HAP-1 (cell line): ENCODE measurements at places on chromosomes 4 and X.

- DNase-seq = no peak
These were observed 276.1 kb downstream of the NR3C2 start for GRCh38 chr4:148166132-148166591.

DNA sequence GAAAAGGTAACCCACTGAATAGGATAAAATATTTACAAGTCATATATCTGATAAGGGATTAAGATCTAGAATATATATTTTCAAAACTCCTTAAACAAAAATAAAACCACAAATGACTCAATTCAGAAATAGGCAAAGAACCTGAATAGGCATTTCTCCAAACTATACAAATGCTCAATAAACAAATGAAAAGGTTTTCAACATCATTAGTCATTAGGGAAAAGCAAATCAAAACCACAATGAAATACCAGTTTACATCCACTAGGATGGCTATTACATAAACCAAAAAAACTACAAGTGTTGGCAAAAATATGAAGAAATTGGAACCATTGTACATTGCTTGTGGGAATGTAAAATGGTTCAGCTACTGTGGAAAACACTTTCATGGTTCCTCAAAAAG lies 167.0 kb upstream of the GALNT7 start:
- DNase-seq = no peak

DNA sequence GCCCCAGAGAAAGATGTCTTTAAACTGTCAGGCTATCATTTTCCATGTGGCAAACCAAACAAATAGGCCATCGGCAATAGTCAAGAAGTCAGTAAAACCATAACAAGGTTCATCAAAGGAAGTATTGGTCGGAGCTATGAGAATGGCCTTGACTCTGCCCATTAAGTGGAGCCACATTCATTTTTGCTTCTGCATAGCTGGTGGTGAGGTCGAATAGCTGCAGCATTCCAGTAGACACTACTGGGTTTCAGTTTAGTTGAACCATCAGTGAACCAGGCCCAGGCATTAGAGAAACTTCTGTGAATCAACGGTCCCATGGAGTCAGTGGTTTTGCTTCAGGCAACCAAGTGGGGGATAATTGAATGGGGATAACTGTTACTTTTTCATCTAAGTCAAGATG lies 92.0 kb upstream of the MED14 start:
- DNase-seq = no peak

DNA sequence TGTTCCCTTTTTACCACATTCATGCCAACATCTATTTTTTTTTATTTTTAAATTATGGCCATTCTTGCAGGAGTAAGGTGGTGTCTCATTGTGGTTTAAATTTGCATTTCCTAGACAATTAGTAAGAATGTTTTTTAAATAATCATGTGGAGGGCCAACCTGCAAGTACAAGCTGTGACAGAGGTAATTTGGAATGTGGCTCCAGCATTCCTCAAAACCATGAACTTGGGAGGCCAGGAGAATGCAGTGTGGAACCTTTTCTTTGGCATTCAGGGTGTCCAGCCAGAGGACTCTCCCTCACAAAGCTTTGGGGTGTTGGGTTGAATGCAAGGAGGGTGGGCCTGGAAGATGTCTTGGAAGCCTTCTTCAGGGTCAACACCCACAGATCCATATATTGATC lies 7.3 kb upstream of the TMEM185A start:
- DNase-seq = no peak

GRCh38 chrX:23434356-23434884 lies 99.8 kb downstream of the PTCHD1 start:
- DNase-seq = no peak

DNA sequence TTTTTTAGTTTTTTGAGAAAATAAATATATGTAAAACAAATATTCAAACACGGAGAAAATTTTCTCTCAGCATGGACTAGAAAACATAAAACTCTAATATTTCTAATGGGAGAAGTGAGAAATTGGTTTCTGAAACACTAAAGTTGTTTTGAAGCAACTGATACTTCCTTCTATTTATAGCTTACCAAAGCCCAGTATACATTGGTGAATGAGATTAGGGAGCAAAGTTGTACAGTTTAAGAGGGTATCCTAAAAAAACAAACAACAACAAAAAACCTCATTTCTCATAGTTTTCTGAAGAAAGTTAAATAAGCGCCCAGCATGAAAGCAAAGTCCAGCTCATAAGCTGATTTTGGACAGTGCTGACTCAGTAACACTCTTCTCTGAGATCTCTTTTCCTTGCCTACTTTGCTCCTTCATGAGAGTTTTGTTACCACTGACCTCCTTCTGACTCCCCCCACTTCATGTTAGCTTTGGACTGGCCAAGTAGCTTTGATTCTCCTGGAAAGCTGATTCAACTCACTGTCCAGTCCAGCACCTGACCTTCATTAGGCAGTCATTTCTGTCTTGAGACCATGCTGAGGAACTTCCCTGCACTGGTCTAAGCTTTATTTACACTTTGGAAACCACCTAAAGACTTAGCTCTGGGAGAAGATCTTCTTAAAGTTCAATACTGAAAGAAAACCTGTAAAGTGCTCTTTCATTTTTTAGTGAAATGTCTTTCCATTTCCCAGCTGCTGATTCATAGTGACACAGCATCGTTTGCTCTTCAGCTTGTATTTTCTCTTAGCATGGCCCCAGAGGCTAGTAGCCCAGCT lies 21.8 kb upstream of the P2RY10 start:
- DNase-seq = no peak

DNA sequence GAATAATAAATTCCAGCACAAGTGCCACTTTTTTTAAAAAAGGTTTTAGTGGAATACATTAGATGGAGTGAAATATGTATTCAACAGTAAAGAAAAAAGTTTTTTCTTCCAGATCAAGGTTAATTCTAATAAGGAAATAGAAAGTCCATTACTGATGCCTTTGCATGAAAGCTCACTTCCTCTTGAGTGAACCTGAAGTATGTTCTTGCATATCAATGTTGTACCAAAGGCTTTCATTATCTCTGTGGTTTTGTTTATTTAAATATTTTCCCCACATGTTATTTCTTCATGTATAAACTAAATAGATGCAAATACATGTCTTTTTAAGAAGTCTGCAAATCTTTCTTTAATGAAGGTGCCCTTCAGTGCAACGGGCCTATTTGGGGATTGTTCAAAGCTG lies 307.9 kb downstream of the C4orf33 start:
- no peak for DNase-seq
